ENCODE measurements at places on chromosomes 4 and X.

DNA sequence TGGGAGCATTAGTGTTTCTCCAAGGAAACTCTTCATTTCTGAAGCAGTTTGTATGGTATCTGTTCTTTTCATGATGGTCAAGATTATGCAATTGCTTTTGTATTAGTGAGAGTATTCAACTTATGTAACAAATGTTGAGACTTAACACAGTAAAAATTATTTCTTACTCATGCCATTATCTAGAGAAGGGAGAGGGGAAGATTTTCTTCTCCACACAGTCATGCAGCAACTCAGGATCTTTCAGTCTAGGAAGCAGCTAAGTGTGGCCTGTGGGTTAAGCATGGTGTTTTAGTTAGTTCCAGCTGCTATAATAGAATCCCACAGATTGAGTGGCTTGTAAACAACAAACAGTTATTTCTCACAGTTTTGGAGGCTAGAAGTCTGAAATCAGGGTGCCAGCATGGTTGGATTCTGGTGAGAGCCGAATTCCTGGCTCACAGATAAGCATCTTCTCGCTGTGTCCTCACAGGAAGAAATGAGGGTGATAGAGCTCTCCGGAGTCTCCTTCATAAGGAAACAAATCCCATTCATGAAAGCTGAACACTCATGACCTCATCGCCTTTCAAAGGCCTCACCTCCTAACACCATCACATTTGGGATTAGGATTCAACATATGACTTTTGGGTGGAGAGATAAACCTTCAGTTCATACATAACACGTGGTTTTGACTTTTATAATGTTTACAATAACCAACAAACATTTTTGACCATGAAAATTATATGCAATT lies 101.2 kb downstream of the FRMPD4 start:
- DNase-seq: no peak
- H3K4me3 ChIP-seq: no peak overlapping the region
- H3K27me3 ChIP-seq: peaks cover 1% of the 10 kb centered on the region

GRCh38 chr4:86967073-86967472 lies 32.3 kb downstream of the AFF1 start:
- no peak for DNase-seq
- H3K36me3 ChIP-seq: no peaks in the 10 kb centered on the region
- no peak overlapping the region for H3K4me3 ChIP-seq

DNA sequence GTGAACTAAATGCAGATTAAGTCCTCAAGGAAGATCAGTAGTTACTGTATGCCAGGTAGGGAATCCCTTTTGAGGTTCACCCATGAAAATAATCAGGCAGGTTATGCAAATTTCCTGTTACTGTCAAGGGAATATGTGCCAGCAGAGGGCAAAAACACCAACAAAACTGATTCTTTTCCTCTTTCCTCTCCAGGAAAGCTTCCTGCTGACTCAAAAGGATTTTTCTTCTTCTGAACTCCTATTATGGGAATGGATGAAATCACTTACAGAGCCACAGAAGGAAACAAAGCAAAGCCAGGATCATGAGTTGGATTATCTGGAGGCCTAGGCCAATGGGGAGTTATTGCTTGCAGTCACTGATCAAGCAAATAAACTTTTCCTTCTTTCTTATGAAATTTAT lies 49.7 kb downstream of the TMPRSS11F start:
- DNase-seq: no peak
- H3K36me3 ChIP-seq: no peaks in the 10 kb centered on the region
- no peak overlapping the region for H3K27ac ChIP-seq
- H3K4me1 ChIP-seq: peaks cover 10% of the 10 kb centered on the region

DNA sequence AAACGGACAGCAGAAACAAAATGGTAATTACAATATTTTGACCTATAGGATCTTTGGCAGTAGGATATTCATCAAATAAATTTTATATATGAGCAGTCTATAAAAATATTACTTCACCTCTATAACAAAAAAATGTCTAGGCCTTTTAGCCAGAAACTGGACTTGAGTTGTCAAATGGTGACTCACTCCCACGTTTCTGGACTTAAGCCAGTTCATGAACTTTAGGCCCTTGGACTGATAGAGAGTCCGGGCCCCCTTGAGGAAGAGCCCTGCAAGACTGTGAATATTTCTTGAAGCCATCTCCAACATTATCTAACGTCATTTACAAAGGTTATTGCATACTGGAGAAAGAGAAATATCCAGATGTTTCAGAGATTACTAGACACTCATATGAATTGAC lies 106.8 kb upstream of the FAM47A start:
- no peaks in the 10 kb centered on the region for H3K27me3 ChIP-seq
- no peaks in the 10 kb centered on the region for H3K36me3 ChIP-seq
- no peaks in the 10 kb centered on the region for H3K4me1 ChIP-seq
- no peak overlapping the region for H3K4me3 ChIP-seq
- H3K27ac ChIP-seq: no peak overlapping the region
- no peak for DNase-seq

- no peak for DNase-seq
- no peaks in the 10 kb centered on the region for H3K27me3 ChIP-seq
- no peak overlapping the region for H3K27ac ChIP-seq
- H3K36me3 ChIP-seq: no peaks in the 10 kb centered on the region
- H3K4me3 ChIP-seq: no peak overlapping the region
Observed at GRCh38 chr4:139184129-139184528, 7.1 kb upstream of the ELF2 start.

- no peaks in the 10 kb centered on the region for H3K36me3 ChIP-seq
- DNase-seq: no peak
- H3K4me1 ChIP-seq: peaks cover 11% of the 10 kb centered on the region
Observed at GRCh38 chrX:40448793-40449192, 132.0 kb upstream of the ATP6AP2 start.

DNA sequence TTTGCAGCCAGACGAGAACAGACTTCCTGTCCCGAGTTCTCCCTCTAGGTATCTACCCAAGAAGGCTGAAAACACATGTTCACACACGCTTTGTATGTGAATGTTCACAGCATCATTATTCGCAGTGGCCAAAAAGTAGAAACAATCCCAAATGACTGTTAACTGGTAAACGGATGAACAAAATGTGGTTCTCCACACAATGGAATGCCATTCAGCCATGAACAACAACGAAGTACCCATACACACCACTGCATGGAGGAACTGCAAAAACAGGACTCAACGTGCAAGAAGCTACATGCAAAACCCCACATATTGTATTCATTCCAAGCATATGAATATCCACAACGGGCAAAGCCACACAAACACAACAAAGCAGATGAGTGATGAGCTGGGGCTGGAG lies 45.0 kb downstream of the PDHA1 start:
- DNase-seq: no peak
- H3K4me3 ChIP-seq: no peak overlapping the region
- H3K27me3 ChIP-seq: no peaks in the 10 kb centered on the region
- no peaks in the 10 kb centered on the region for H3K36me3 ChIP-seq
- no peak overlapping the region for H3K27ac ChIP-seq
- no peaks in the 10 kb centered on the region for H3K4me1 ChIP-seq

- H3K4me3 ChIP-seq: no peak overlapping the region
- no peaks in the 10 kb centered on the region for H3K27me3 ChIP-seq
- no peaks in the 10 kb centered on the region for H3K4me1 ChIP-seq
- DNase-seq: no peak
- H3K36me3 ChIP-seq: no peaks in the 10 kb centered on the region
- no peak overlapping the region for H3K27ac ChIP-seq
Observed at GRCh38 chr4:75040703-75041102, 107.8 kb downstream of the PARM1 start.

All from mesothelial cell of epicardium (in vitro differentiated cells).